ENCODE measurements at places on chromosomes 2 and 18.
A peak's percentile ranks its signal among the peaks of the same experiment; 100 is the strongest.

DNA sequence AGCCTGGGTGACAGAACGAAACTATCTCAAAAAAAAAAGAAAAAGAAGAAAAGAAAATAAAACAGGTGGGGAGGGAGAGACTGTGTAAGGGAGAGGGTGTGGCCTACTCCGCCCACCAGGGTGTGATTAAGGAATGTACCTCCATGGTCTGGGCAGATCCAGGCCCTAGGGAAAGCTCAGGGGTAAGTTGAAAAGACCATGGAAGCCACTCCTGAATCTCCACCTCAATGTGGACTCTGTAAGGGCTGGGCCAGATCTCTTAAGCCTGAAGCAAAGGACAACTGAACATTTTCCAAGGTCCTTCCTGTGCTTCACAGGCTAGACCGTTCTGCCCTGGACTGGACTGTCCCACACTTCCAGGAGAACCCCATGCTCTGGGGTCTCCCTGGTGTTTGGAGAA lies 9.7 kb upstream of the ATG16L1 start:
- DNase-seq = no peak

DNA sequence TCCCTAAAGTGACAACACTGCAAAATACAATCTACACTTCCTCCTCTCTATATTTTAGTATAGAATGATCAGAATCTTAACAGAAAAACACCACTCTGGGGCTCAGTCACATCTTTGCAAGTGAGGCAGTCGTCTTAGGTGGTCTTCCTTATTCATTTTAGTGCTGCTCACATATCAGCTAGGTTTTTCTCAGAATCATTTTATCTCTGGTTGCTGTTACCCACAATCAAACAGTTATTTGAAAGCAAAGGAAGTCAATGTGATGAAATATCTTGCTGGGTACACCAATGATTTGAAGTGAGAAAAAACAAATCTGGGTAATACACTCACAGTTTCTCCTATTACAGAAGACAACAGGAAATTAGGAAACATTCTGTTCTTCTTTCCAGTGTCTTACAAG lies 275.2 kb downstream of the DSEL start:
- no peak for DNase-seq

DNA sequence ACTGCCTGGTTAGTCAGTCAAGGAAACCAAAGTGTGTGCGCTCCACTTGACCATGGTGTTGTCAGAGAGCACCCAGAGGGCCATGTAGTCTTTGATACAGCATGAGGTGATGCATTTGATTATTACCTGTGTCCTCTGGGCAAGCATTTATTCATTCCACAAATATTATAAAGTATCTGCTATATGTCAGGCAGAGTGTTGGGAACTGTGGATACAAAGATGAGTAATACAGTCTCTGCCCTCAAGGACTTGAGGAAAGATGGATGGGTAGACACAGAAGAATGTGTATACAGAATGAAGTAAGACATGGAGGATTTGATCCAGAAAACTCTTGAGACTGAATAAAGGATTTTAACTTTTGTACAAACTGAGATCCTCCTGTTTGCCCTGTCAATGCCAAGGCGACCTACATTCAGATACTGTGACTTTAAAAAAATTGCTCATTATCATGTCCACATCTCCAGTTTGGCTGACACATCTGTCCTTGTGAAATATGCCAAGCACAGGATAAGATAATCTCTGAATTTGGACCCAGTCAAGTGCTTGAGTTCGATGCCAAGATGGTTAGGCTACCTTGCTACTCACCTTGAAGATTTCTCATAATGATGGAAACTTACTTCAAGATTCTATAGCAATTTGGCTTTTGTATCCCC lies 50.8 kb downstream of the ACYP2 start:
- no peak for DNase-seq

GRCh38 chr2:181104512-181105115 lies 124.2 kb downstream of the UBE2E3 start:
- peak; percentile 90 for DNase-seq

GRCh38 chr18:24662412-24662821 lies 202.0 kb downstream of the HRH4 start:
- no peak for DNase-seq

DNA sequence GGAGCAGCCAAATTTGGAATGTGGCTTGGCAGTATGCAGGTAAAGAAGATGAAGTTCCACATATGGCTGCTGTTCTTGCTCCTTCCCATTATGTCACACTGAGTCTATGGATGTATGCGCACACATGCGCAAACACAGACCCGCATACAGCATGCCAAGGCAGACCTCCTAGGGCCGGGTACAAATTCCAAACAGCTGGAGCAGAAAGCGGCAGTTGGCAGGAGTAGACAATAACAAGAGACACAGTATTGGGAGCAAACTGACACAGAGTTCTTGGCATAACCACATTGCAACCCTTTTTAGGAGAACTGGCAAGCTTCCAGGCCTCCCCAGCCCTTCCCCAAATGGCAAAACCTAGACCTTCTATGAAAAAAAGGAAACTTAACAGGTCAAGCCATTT lies 268.9 kb downstream of the SP3 start:
- DNase-seq = peak; percentile 97

GRCh38 chr2:237919593-237919992 lies 47.2 kb upstream of the UBE2F start:
- no peak for DNase-seq

- no peak for DNase-seq
These were observed 359.9 kb upstream of the ZC3H15 start for GRCh38 chr2:186126181-186126580.

- no peak for DNase-seq
These were observed 309.7 kb downstream of the GULP1 start for GRCh38 chr2:188601391-188601790.

GRCh38 chr2:28976584-28976983 lies 4.5 kb upstream of the TOGARAM2 start:
- no peak for DNase-seq

GRCh38 chr2:36473230-36473629 lies 117.7 kb downstream of the CRIM1 start:
- DNase-seq = no peak

GRCh38 chr2:209933499-209934483 lies 68.6 kb upstream of the RPE start:
- DNase-seq = no peak

GRCh38 chr2:6657855-6658254 lies 207.9 kb downstream of the CMPK2 start:
- DNase-seq = no peak

- no peak for DNase-seq
These were observed 7.8 kb upstream of the GPR55 start for GRCh38 chr2:230932556-230933511.

DNA sequence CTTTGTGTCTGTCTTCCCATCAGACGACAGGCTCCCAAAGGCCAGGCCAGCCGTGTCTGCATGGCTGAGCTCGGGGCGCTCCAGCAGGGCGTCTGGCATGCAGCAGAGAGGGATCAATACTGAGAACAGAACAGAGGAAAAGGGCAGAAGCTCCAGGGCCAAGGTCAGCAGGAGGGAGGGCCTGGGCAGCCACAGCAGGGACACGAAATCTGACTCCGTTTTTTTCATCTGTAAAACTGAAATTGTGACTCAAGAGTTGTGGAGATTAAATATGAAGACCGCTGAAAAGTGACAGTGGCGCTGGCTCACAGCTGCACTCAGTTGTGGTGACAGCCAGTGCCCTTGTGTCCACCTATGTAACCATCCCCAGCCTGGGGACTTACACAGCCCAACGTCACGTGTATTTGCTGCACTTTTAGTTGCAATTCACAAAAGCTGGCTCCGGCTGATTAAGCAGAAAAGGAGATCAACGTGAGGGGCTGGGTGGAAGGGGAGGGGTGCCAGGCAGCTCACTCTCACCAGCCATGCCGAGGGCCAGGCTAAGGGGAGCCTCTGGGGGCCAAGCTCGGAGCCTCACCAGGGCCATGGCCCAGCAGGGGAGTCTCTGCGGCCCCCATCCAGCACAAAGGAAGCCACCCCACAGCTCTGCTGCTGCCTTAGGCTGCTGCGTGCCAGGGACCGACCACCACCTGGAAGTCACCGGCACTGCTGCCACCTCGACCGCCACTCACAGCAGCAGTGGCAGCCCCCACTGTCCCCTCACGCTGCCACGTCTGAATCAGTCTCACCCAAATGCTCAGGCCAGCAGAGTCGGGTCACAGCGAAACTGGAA lies 74.7 kb downstream of the EIPR1 start:
- DNase-seq = no peak

DNA sequence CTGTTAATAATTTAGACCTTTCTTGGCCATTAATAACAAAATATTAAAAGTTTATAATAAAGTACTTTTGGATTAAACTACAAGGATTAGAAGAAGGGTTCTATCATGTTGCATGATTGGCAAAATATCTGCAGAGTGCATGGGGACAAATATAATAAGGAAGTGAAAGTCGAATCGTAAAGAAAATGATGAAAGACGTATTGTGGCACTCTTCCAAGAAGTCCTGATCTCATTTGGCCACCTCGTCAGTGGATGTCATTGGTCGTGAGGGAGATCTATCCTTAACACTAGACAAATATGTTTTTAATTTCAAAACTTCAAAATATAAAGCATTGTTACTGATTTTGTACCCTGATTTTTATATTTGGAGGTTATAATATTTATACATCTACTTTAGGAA lies 197.7 kb upstream of the STON1 start:
- DNase-seq = no peak

DNA sequence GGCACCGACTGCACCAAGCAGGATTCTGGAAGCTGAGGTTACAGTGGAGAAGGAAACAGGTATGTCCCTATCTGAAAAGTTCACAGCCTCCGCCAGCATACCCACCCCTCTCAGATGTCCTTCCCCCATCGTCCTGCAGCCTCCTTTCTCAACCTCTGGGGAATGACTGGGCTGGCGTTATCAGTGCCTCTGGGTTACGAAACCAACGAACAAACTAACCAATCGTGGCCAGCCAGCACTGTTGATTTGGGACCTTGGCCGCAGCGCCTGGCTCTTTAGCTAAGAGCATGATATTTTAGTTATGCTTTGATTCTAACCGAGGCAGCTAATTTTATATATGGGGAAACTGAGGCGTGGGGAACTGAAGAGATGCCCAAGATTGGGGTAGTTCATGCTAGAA lies 233.0 kb downstream of the TFCP2L1 start:
- no peak for DNase-seq

GRCh38 chr2:9052821-9053533 lies 49.5 kb upstream of the MBOAT2 start:
- no peak for DNase-seq

- DNase-seq = no peak
These were observed 124.2 kb downstream of the CLIP4 start for GRCh38 chr2:29239209-29239960.

- no peak for DNase-seq
These were observed 8.1 kb downstream of the LBH start for GRCh38 chr2:30239308-30239985.

DNA sequence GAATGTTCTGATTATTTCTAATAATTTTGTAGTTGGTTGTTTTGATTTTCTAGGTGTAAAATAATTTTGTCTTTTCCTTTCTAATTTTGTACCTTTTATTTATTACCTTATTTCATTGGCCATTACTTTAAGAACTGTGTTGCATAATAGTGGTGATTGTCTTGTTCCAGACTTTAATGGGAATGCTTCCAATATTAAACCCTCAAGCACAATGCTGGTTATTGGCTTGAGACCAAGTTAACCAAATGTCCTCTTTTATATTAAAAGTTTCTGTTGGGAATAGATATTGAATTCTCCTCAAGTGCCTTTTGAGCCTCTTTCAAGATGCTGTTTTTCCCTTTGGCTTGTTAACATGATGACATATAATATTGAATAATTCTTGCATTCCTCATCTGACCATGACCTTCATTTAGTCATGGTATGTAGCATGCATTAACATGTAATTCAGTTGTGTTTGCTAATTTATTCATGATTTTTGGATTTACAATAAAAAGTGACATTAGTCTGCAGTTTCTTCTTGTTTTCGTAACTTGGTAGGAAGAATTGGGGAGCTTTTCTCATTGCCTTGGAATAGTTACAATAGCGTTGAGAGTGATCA lies 141.7 kb downstream of the DIS3L2 start:
- DNase-seq = no peak

- peak; percentile 97 for DNase-seq
These were observed 97.1 kb upstream of the SERTAD2 start for GRCh38 chr2:64750817-64751285.

- DNase-seq = peak; percentile 28
These were observed 686 bp downstream of the UBXN4 start for GRCh38 chr2:135742325-135742757.

DNA sequence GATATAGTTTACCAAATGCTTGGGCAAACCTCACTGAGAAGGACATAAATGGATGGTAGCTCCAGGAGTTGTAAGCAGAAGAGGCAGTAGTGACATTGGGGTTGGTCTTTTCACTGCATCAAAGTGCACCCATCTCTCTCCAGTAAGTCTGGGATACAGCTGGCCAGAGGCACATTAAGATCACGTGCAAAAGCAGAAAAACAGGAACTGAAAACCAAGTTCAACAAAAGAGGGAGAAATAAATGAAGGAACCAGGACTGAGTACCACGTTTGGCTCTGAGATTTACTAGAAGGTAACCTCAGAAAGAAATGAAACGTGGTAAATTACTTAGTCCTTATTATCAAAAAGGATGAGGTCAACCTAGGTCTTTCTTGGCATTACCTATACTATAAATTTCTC lies 259.2 kb downstream of the OSR1 start:
- no peak for DNase-seq

- no peak for DNase-seq
These were observed 74.1 kb downstream of the PIK3C3 start for GRCh38 chr18:42029092-42029491.

- DNase-seq = peak; percentile 56
These were observed 330.2 kb upstream of the FANCL start for GRCh38 chr2:58571181-58571852.

Data from NCI-H1694 (cell line).